ENCODE measurements at places on chromosomes 4 and X. TPM values are rescaled to one million over a fixed set of nuclear protein-coding genes. Genes with fewer than 3 reads are reported as not detected.

WAS gene
- 3.5 TPM for total RNA-seq

MID1 gene
- total RNA-seq, result 29.9 TPM

GPR143 gene
- total RNA-seq, result not detected

SOWAHD gene
- total RNA-seq, result 2.5 TPM

EPHA5 gene
- total RNA-seq, result not detected

DMRTC1 gene
- not detected for total RNA-seq

TEC gene
- 12.4 TPM for total RNA-seq

DGKK gene
- total RNA-seq, result not detected

TRPC3 gene
- 1.1 TPM for total RNA-seq

TEX13B gene
- not detected for total RNA-seq

MAML3 gene
- 44.6 TPM for total RNA-seq

CFI gene
- total RNA-seq, result 20.5 TPM

IBSP gene
- total RNA-seq, result not detected

FGF16 gene
- not detected for total RNA-seq

ABCD1 gene
- total RNA-seq, result 87.2 TPM

EPGN gene
- total RNA-seq, result not detected

All from Peyer's patch (tissue), 4 donors.